ENCODE measurements at places on chromosomes 6 and 20.
A peak's percentile ranks its signal among the peaks of the same experiment; 100 is the strongest.

DNA sequence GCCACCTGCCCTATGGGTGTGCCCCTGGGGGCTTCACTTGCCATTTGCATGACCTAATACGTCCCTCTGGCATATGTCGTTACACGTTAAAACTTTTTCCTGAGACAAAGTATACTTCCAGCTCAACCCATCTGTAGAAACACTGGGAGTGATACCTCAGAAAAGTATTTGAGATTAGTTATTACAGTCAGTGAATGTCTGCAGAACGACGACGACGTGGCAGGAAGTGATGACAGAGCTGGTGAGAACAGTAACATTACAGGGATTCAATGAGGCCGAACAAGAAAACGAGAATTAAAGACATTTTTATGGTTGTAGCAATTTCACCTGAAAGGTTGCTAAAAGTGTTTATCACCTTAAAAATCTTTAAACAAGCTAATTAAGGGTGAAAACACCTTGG is 40.2 kb downstream of the SASH1 start:
- H3K27ac ChIP-seq = peak overlapping the region; percentile 53
- H3K27me3 ChIP-seq = no peaks in the 10 kb centered on the region
- DNase-seq = no peak
- peaks cover 65% of the 10 kb centered on the region for H3K4me1 ChIP-seq
- no peaks in the 10 kb centered on the region for H3K36me3 ChIP-seq

DNA sequence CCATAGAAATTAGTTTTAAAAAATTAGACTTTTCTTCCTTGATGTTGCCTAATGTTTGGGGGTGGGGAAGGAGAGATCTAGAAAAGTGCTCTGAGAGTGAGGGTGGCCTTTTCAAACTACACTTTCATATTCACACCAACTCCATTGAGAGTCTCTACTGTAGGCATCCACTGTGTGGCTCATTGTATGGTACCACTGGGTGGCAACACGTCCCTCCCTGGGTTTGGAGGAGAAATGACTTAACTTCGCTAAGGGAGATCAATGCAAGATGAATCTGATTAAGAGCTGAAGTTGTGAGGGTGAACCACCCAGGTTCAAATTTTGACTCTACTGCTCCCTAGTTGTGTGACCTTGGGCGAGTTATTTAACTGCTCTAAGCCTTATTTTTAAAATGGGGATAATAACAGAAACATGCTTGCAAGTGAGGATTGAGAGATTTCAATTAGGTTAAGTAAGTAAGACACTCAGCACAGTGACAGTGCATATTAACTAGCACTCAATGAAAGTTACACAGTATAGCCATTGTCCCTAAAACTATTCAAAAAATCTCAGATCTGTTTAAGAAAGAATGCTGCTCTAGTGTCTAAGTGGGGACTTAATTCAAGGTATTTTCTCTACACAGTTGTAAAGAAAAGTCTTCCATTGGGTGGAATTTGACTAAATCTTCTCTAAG is 193.5 kb upstream of the CNR1 start:
- H3K4me1 ChIP-seq = no peaks in the 10 kb centered on the region
- H3K36me3 ChIP-seq = no peaks in the 10 kb centered on the region
- H3K27ac ChIP-seq = no peak overlapping the region
- DNase-seq = no peak

- H3K4me1 ChIP-seq = no peaks in the 10 kb centered on the region
- no peaks in the 10 kb centered on the region for H3K36me3 ChIP-seq
- no peak for DNase-seq
- no peaks in the 10 kb centered on the region for H3K27me3 ChIP-seq
- H3K27ac ChIP-seq = no peak overlapping the region
Measured at GRCh38 chr6:16163535-16164300, 34.8 kb downstream of the MYLIP start.

- no peaks in the 10 kb centered on the region for H3K36me3 ChIP-seq
- no peaks in the 10 kb centered on the region for H3K27me3 ChIP-seq
Measured at GRCh38 chr6:165747963-165748362, 84.9 kb upstream of the PDE10A start.

- peaks cover 55% of the 10 kb centered on the region for H3K27me3 ChIP-seq
- no peak within 1 kb of the TSS for H3K4me3 ChIP-seq
- no peaks in the 10 kb centered on the region for H3K4me1 ChIP-seq
- no peak for DNase-seq
Measured at GRCh38 chr6:41153992-41154625, at the start of gene TREML1. Gene TREML1 (minus strand): TSS chr6:41154347. CDS start chr6:41154288, 59 bp downstream.

GRCh38 chr6:6474170-6474920 is 114.2 kb upstream of the LY86 start:
- no peak overlapping the region for H3K27ac ChIP-seq
- no peaks in the 10 kb centered on the region for H3K36me3 ChIP-seq
- DNase-seq = peak; percentile 20
- H3K4me1 ChIP-seq = no peaks in the 10 kb centered on the region
- no peak overlapping the region for H3K4me3 ChIP-seq

DNA sequence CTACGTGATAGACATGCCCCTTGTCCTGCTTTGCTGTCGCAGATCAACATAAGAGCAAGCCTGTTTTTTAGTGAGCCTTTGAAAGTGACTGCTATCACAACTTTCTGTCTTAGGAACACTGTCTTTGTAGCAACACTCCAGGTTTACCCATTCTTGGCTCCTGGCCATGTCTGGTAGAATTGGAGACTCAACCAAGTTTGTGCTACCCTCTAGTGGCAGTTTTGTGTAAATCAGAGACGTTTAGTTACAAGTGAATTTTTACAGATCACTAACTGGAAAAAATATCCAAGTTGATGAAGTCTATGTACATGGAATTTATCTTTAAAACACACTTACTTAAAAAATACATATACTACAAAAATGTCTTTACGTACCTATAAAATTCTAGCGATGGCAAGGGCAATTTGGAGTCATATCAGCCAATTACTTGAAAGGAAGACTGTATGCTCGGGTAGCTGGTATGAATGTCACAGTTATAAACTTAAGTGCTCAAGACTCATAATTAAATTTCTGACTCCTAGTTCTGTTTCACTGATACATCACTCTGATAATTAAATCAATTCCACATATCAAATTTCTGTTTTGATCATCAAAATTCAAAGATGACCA is 101.4 kb downstream of the ADGB start:
- no peak overlapping the region for H3K27ac ChIP-seq
- H3K4me1 ChIP-seq = no peaks in the 10 kb centered on the region
- H3K4me3 ChIP-seq = no peak overlapping the region
- no peaks in the 10 kb centered on the region for H3K36me3 ChIP-seq

DNA sequence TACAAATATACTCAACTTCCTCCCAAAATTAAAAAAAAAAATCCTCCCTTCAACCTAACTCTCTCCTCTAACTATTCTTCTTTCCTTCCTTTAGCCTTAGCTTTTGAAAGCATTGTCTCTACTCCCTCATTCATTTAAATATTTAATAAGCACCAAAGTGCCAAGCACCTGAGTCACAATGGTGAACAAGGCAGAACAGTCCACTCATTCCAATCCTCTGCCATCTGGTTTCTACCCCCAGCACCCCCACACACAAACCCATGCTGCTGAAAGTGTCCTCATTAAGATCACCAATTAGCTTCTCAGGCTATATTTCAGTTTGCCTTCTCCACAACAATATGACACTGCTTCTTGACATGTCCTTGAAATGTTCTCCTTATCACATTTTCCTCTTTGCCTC is 76.3 kb downstream of the DTNBP1 start:
- no peaks in the 10 kb centered on the region for H3K36me3 ChIP-seq
- H3K27ac ChIP-seq = no peak overlapping the region
- H3K4me1 ChIP-seq = peaks cover 12% of the 10 kb centered on the region
- no peaks in the 10 kb centered on the region for H3K27me3 ChIP-seq
- DNase-seq = no peak

DNA sequence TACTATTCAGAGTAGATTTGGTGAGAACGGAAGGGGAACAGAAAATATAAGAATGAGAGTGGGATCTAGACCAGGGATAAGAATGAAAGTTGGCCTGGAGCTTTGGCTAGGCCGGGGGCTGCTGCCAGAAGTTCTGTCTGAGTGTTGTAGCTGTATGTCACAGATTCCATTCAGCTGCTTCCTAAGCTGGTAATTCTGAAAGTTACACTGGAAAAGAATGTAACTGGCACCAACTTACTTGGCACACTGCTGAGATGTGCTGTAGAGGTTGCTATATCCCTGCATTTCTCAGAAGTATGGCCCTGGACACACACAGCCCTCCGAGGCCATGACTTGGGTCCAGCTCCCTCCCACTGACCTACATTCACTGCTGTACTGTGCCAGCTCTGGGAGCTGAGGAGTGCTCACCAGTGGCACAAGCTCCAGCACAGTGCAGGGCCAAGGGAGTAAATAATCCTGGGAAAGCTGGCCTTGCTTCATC is 25.8 kb upstream of the TMEM217 start:
- peak; percentile 65 for DNase-seq
- H3K27me3 ChIP-seq = no peaks in the 10 kb centered on the region
- H3K4me1 ChIP-seq = peaks cover 55% of the 10 kb centered on the region

DNA sequence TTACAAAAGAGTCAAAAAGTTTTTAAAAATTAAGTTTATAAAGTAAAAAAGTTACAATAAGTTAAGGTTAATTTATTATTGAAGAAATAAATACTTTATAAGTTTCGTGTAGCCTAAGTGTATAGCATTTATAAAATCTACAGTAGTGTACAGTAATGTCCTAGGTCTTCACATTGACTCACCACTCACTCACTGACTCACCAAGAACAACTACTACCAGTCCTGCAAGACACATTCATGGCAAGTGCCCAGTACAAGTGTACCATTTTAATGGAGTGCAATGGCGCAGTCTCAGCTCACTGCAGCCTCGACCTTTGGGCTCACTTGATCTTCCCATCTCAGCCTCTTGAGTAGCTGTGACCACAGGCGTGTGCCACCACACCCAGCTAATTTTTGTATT is 128.2 kb downstream of the GPX5 start:
- H3K4me1 ChIP-seq = peaks cover 10% of the 10 kb centered on the region
- DNase-seq = no peak
- H3K36me3 ChIP-seq = no peaks in the 10 kb centered on the region
- H3K27ac ChIP-seq = no peak overlapping the region

DNA sequence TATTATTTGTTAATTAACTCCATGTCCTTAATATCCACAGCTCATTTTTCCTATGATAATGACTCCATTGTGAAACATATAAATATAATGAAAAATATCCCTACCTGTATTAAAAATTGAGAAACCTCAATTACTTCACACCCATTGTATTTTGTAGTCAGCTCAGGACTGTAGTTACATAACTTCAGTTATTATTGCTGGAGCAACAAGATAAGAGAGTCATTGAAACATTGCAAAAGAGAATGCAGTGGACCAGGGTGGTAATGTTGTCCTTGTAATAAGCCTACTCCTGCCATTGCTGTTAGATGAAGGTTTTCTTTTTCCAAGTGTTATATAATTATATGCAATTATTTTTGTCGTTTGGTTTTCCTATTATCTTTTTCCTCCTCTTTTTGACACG is 184.4 kb downstream of the PRL start:
- H3K4me1 ChIP-seq = peaks cover 25% of the 10 kb centered on the region
- H3K27me3 ChIP-seq = no peaks in the 10 kb centered on the region
- H3K27ac ChIP-seq = no peak overlapping the region
- no peak for DNase-seq
- H3K4me3 ChIP-seq = no peak overlapping the region

- H3K27me3 ChIP-seq = no peaks in the 10 kb centered on the region
- no peaks in the 10 kb centered on the region for H3K36me3 ChIP-seq
- H3K27ac ChIP-seq = no peak overlapping the region
- no peaks in the 10 kb centered on the region for H3K4me1 ChIP-seq
Measured at GRCh38 chr6:38233161-38233791, 406.5 kb downstream of the BTBD9 start.

DNA sequence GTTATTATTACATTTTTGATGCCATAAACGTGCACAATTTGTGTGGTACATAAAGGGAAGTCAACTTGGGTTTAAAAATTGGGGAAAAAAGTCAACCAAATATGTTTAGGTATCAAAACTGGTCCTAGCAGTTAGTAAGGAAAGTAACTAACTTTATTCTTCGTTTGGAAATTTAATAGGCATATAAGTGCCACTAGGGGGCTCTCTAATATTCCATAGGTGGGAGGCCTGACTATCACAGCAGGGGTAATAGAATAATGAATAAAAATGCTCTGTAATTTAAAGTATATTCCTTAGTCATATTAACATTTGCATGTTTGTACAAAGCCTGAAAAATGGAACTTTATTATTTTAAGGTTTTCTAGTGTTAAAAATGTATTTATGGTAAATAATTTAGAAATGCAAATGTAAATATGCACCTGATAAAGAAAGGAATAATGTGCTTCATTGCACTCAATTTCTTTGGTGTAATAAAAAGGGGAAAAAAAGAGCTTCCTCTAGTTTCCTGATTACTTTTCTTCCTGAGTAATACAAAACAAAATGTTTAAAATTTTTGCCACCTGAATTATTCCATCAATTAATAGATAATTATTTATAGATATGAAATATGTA is 125.7 kb upstream of the HDAC2 start:
- H3K4me3 ChIP-seq = no peak overlapping the region
- no peaks in the 10 kb centered on the region for H3K36me3 ChIP-seq
- H3K27ac ChIP-seq = no peak overlapping the region
- no peaks in the 10 kb centered on the region for H3K27me3 ChIP-seq

DNA sequence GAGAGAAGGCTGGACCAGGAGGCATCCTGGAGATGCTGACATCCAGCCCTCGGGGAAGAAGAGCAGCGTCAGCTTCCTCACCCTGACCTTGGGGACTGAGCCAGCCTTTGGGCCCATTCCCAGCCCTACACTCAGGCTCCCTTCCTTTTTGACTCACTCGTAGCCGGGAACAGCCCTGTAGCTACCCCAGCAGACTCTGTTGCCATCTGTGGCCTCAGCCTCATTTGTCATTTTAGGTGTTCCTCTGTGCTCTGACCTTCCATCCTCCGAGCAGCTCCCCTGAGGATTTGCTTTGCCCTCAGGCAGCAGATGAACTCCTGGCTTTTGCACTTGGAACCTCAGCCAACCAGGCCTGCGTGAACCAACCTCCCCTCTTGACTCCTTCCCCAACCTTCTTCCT is 67.5 kb downstream of the ELOVL2 start:
- H3K4me1 ChIP-seq = no peaks in the 10 kb centered on the region
- no peak overlapping the region for H3K4me3 ChIP-seq
- H3K27me3 ChIP-seq = no peaks in the 10 kb centered on the region
- no peak overlapping the region for H3K27ac ChIP-seq
- DNase-seq = no peak
- no peaks in the 10 kb centered on the region for H3K36me3 ChIP-seq

GRCh38 chr20:59961423-59961822 is 3.2 kb downstream of the CDH26 start:
- H3K27ac ChIP-seq = no peak overlapping the region
- H3K36me3 ChIP-seq = peaks cover 13% of the 10 kb centered on the region
- no peak for DNase-seq
- no peaks in the 10 kb centered on the region for H3K27me3 ChIP-seq
- no peak overlapping the region for H3K4me3 ChIP-seq
- H3K4me1 ChIP-seq = no peaks in the 10 kb centered on the region

DNA sequence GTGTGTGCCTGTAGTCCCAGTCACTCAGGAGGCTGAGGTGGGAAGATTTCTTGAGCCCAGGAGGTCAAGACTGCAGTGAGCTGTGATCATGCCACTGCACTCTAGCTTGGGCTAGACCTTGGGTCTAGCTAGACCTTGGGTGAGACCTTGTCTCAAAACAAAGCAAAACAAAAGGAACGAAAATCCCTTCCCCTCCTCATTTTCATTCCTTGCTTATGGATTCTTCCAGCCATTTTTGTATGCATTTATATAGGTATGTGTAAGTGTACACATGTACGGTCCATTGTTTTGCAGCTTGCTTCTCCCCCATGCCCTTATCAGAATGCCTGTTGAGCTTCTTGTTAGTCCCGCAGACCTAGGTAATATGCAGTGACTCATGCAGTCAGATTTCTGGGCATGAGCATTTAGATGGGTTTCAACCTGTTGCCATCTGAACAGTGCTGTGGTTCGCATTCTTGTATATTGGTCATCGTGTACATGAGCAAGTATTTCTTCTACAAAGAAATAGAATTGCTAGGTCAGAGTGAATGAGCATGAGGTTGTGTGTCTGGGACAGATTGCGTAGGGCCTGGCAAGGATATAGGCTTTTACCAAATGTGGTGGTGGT is 73.2 kb downstream of the ATRN start:
- H3K4me3 ChIP-seq = no peak overlapping the region
- H3K27me3 ChIP-seq = no peaks in the 10 kb centered on the region
- peaks cover 6% of the 10 kb centered on the region for H3K4me1 ChIP-seq
- no peak overlapping the region for H3K27ac ChIP-seq

Data from left ventricle myocardium inferior (tissue), 1 donor.